ENCODE measurements at places on chromosomes 6 and 20. TPM values are rescaled to one million over a fixed set of nuclear protein-coding genes. Genes with fewer than 3 reads are reported as not detected.

MCCD1 gene
- not detected for total RNA-seq

NR2E1 gene
- total RNA-seq: not detected

ACSS1 gene
- total RNA-seq: 11.4 TPM

GRCh38 chr6:122322824-122323223 lies 76.6 kb upstream of the HSF2 start:
- no peak for DNase-seq

DNA sequence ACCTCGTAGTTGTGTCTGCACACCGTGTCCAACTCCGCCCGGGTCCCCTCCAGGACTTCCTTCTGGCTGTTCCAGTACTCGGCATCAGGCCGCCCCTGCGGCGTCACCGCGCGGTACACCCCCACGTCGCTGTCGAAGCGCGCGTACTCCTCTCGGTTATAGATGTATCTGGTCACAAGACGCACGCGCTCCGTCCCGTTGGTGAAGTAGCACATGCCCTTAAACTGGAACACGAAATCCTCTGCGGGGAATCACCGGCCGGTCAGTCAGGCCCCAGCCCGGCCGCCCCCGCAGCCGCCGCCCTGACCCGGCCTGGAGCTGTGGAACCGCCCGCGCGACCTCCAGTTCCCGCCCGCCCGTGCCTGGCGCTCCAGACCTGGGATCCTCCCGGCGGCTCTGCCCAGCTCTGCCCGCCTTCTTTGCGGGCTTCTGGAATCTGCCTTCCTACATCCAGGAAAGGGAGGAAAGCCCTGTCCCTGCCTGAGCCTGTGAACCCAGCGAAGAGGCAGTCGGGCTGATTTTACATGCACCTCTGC lies 1.6 kb downstream of the HLA-DQB1 start:
- DNase-seq: no peak
